ENCODE measurements at places on chromosomes 3 and 15.

GRCh38 chr15:57947781-57948180, 117.7 kb downstream of the ALDH1A2 start:
- DNase-seq, result no peak

GRCh38 chr3:100047455-100048141, 66.7 kb downstream of the FILIP1L start:
- DNase-seq, result no peak

DNA sequence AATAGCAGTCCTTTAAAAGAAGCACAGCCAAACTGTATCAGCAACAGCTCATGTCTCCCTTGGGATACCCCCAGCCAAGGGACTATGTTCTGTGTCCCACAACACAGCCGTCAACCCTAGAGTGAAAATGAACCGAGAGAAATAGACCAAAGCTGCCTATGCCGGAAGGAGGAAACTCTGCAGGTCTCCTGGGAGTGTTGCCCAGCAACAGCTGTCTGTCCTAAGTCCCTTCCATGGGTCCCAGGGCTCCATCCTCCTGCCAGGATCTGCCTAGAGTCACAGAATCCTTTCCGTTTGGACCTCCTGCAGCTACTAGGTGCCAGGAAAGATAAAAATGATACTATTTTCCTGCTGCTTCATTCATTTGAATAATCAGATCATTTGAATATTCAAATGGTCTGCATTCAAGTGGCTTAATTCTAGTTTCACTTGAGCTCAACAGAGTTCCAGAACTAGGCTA, 53.1 kb downstream of the TRANK1 start:
- DNase-seq, result no peak

- no peak for DNase-seq
Observed at GRCh38 chr15:60781211-60781713, 302.3 kb upstream of the ICE2 start.

GRCh38 chr3:18049096-18049495, 306.7 kb upstream of the TBC1D5 start:
- no peak for DNase-seq

GRCh38 chr3:20060974-20061685, 20.9 kb downstream of the KAT2B start:
- no peak for DNase-seq

DNA sequence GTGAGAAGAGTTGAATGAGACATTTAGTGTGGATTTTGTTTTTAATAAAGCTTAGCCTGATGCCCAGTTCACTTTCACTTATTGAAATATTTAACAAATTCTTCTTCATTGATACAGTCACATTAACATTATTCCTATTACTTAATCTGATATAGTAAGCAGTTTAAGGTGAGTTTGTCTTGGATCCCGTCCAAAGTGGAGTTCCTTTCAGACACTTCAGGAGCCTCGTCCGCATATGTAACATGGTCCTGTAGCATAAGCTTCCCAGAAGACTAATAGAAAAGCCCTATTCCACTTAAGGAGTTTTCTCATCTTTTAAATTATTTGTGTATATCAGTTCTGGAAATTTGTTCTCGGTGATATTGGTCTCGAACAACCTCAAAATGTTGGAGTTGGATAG, 39.7 kb upstream of the MLF1 start:
- DNase-seq, result no peak
